ENCODE measurements at places on chromosomes 4 and X.

GRCh38 chrX:20829665-20830491, 544.3 kb upstream of the CNKSR2 start:
- DNase-seq: no peak

DNA sequence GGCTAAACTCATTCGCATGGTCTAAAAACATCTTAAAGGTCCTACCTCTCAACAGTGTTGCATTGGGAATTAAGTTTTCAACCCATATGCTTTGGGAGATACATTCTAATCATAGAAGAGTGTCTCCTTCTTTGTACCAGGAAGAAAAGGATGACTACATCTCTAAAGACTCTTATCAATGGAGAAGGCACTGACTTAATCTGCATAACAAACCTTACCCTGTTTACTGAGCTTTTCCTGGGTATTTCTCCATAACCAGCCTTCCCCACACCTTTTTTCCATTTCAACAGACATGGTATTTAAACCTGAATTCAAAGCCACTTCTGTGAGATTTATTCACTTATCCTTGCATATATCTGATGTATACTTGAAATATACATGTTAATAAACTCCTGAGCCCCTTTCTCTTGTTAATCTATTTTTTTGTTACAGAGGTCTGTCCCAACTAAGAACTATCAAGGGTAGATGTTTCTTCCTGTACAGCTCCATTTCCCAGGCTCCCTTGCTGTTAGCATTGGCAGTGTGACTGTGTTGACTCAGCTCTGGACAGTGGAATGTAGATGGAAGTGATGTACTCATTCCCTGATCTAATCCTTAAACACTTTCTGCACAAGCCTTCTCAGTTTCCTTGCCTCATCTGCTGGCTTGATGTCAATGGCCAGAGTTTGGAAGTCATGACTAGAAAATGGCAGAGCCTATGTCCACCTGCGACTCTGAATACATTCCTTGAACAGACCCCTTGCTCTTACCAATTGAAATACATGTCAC, 148.9 kb upstream of the CPEB2 start:
- DNase-seq: no peak

GRCh38 chr4:66590488-66591215, 920.4 kb upstream of the EPHA5 start:
- DNase-seq: no peak

GRCh38 chr4:97300561-97300960, 842.7 kb downstream of the STPG2 start:
- DNase-seq: no peak

GRCh38 chrX:113058634-113059033, 218.0 kb upstream of the AMOT start:
- no peak for DNase-seq

All from activated CD8-positive, alpha-beta memory T cell treated with anti-CD3 and anti-CD28 coated beads for 1 hour (primary cell).